Spleen (tissue), 13 donors: ENCODE measurements at places on chromosomes 5 and 9. TPM values are rescaled to one million over a fixed set of nuclear protein-coding genes. Genes with fewer than 3 reads are reported as not detected.

DNA sequence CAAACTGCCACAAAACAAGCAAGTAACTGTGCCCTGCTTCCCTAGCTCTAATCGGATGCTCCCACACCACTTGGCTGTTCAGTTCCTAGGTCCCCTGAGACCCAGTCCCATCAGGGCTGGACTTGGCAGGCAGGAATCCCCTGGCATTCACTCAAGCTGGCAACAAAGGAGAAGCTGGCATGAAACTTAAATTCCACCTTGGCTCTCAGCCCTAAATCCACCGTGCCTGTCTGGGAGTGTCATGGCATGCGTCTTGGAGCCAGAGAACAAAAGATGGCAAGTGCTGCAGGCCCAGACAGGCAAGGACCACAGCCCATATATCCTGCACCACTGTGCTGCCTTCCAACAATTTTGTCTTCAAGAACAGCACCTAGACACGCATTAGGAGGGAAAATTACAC lies 38.2 kb downstream of the ETF1 start:
- DNase-seq = no peak

DNA sequence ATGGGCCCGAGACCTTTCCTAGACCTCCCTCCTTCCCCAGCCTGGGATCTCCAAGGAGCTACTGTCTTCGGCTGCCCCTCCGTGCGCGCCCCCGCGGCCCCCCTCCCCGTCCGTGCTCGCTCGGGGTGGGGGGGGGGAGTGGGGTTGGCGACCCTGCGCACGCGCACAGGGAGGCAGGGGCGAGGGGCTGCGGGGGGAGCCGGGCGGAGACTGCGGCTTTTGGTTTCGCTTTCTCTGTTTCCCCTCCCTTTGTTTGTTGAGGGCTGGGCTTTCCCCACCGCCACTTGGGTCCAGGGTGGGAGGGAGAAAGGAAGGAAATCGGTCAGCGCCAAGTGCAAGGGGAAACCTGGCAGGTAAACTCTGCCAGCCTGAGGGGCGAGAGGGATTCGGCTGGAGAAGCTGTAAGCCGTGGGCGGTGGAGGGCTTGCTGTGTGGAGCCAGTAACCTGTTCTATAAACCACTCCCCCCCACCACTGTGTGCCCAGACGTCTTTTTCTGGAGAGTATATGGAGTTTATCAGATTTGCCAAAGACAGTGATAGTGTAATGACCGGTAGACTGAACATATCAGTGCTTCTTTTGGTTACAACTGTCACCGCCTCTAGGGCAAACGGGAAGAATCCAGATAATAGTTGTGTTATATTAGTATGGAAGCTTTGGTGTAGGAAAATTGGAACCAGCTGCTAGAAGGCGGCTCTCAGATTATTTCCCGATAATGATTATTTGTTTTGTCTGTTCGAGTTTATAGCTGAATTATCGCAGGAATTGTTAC lies 684 bp downstream of the DNAJA1 start:
- peak; percentile 92 for DNase-seq

Gene FAM169A
- 8.1 TPM for total RNA-seq

- no peak for DNase-seq
Measured at GRCh38 chr9:121841771-121842611, 190.6 kb downstream of the DAB2IP start.

DNA sequence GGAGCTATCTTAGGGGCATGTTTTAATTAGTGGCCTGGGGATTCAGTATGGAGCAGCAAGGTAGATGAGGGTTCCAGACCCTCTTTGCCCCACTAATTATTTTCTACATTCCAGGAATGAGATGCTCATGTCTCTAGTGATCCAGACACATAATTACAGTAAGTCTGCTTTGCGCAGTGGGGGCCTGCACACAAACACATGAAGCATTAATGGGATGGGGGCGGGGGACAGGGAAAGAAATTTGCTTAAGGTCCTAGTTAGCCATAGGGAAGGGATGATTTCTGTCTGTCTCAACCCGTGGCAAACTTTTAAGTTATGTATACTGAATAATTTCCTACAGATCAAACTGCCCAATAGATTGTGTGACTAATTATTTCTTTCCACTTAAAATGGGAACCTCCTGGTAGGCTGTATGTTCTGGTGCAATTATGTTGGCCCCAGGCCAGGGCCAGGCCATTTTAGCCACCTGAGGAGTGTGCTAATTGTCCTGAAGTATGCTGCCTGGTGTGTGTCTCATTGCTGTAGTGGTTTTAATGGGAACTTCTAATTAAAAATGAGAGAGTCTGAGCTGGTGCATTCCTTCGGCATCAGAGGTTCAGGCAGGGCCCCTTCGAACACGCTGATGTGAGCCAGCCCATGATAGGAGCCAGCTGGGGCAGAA lies 134.4 kb downstream of the PTTG1 start:
- no peak for DNase-seq

- no peak for DNase-seq
Measured at GRCh38 chr9:108528231-108528630, 327.6 kb downstream of the ACTL7B start.

DNA sequence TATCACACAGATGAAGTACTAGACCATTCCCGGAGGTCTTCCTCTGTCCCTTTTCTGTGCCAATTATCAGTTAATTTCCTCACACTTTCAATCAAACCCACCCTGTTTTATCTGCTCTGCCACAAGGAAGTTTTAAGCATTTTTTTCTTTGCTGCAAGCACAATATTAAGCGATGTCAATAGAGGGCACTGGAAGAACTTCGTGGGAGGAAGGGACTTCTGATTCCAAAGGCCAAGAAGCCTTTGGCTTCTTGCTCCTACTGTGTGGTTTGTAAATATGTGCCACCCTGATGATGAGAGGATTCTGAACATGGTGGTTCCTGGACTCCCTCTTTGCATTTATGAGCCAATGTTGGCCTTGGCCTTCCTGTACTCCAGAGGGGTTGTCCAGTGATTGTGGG lies 1712.5 kb upstream of the C9orf72 start:
- DNase-seq = no peak

DNA sequence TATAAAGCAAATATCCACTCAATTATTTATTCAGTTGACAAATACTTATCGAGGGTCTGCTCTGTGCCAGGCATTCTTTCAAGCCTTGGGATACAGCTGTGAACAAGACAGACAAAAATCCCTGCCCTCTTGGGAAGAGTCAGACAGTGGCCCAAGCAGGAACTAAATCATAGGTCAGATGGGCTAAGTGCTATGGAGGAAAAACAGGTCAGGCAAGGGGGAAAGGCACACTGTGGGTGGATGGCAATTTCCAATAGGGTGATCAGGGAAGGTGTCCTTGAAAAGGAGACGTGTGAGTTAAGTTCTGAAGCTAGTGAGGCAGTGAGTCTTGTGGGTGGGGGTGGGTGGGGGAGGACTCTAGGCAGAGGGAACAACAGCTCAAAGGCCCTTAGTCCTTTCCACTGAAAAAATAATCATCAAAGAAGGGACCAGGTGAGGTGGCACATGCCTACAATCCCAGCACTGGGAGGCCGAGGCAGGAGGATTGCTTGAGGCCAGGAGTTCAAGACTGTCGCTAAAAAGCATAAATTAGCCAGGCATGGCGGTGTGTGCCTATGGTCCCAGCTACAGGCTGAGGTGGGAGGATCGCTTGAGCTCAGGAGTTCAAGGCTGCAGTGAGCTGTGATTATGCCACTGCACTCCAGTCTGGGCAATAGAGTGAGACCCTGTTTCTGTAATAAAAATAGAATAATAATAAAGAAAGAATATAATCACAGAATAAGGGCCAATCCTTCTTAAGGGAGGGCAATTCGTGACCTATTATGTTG lies 95.2 kb upstream of the CPEB4 start:
- no peak for DNase-seq

DNA sequence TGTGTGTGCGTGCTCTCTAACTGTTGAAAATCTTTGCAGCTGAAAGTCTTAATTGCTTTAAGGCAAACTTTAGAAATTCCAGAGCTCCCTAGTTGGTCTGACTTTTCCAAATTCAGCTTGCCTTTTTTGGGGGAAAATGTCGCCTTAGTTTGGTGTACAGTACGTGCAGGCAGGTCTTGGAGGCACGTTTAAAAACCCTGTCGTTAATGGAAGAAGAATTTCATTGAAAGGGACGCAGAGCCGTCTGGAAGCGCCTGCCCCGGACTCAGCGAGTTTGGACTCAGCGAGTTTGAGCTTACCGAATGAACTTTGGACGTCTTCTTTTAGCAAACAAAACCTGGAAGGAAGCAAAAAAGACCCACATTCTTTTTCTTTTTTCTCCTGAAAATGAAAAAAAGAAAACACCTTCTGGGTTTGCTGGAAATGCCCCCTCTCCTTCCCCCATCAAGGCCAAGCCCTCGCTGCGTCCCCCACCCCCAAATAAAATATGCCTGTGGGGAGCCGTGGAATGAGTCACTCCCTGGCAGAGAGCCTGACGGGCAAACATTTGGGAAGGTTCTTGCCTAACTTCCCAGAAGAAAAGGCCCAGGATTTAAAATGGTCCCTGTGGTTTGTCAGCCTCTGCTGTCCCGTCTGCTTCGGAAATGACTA lies 1.5 kb downstream of the NEK6 start:
- peak; percentile 74 for DNase-seq

DNA sequence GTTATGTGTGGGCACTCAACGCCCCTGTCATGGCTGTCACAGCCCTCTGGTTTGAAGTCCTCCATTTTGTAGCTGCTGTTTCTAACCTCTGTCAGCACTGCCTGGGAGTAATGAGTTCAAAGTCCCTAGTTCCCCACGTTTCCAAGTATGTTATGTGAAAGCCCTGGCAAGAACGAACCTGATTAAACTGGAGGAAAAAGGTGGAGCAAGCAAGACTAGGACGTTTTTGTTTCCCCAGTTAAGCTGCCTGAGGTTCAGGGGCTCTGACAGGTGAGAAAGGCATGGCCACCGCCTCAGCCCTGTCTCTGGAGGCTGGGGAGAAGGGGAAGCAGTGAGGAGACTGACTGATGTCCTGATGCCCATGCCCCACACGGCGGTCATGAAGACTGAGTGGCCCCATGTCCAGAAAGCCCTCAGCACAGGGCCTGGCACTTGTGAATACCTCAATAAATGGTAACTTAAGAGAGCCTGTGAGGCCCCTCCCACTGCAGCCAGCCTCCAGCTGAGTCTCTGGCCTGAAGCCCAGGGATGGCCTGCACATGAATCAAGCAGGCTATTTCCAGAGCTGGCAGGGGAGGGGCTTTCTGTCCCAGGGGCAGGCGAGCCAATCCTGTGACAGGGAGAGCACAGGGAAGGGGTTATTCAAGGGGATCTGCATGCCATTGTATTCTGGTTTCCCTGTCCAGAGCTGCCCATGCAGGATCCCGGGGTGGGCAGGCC lies 61.8 kb downstream of the PFDN1 start:
- DNase-seq = no peak
